ENCODE measurements at places on chromosomes 1 and 21.

GRCh38 chr1:89518221-89518631, 6.4 kb upstream of the LRRC8B start:
- no peak for DNase-seq

GRCh38 chr1:15465674-15466073, 9.1 kb downstream of the CELA2A start:
- DNase-seq: no peak

DNA sequence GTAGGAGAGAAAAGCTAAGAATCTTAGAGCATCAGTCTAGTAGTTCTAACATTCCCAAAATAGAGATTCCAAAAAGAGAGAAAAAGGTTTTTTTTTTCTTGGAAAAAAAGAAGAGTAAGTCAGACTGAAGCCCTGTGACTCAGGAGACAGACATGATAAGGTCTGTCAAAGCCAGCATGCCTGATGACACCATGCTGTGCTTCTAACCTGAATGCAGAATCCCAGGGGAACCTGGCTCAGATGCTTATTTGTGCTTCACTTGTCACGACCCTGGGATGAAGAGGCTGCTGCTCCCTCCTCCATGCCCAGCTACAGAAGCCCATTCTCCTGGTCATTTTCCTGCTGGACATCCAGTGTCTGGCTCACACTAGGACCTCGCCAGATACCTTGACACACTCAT, 44.3 kb downstream of the ERICH3 start:
- no peak for DNase-seq

DNA sequence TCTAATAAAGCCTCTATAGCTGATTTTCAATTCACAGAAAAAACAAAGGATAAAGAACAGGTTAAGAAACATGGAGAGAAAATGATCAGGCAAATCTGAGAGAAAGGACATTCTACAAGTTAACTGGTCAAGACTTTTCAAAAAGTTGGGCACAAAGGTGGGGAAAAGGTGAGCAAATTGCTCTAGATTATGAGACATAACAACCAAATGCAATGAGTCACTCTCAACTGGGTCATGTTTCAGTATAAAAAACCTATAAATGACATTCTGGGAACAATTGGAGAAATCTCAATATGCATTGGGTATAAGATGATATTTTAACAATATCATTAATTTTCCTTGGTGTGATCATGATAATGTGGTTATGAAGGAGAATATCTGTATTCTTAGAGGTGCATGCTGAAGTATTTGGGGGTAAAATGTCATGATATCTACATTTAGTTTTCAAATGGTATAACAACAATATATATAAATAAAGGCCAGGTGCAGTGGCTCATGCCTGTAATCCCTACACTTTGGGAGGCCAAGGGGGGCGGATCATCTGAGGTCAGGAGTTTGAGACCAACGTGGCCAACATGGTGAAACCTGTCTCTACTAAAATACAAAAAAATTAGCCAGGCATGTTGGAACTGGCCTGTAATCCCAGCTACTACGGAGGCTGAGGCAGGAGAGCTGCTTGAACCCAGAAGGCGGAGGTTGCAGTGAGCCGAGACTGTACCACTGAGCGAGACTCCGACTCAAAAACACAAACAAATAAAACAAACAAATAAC, 27.0 kb downstream of the ANKRD13C start:
- no peak for DNase-seq

- DNase-seq: no peak
Measured at GRCh38 chr1:171468120-171468750, 17.1 kb upstream of the PRRC2C start.

DNA sequence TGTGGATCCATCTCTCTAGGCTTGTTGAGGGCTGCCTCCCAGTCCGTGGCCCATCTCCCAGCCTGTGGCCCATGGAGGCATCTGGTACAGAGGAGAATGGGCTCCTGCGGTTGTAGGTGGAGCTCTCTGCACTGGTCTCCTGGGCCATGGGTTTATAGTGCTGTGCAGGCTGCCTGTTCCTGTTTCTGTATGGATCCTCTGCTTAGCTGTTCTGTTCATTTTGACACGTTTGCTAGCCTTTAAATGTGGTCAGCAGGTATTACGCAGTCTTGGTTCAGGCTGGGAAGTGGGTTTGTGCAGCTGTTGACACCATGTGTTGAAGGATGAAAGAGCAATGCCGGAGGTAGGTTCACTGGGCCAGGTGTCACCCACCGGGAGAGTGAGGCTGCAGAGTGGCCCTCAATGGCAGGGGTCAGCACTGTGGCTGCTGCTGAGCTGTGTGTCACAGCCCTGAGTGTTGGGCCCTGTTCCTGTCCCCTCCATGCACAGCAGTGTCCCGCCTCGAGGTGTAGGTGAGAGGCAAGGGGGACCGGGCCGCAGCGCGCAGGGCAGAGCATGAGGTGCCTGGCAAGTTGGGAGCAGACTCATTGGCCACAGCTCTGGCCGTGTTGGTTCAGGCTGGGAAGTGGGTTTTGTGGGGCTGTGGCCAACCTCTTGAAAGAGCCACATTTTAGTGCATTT, 39.0 kb downstream of the SNAP47 start:
- no peak for DNase-seq
